ENCODE measurements at places on chromosomes 7 and 10.

GRCh38 chr7:15399441-15399840, 162.4 kb downstream of the AGMO start:
- DNase-seq = no peak

GRCh38 chr7:100400656-100401055, 27.4 kb downstream of the PILRA start:
- peak; percentile 10 for DNase-seq

- no peak for DNase-seq
Observed at GRCh38 chr10:70337201-70337651, 45.2 kb downstream of the LRRC20 start.

DNA sequence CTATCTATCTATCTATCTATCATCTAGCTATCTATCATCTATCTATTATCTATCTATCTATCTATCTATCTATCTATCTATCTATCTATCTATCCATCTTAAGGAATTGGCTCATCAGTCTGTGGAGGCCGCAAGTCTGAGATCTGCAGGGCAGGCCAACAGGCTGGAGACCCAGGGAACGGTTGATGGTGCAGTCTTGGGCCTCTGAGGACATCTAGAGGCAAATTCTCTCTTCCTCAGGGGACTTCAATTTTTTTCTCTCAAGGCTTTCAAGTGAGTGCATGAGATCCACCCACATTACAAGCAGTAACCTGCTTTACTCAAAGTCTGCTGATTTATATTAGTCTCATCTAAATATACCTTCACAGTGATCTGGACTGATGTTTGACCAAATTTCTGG, 197.0 kb downstream of the GLRX3 start:
- DNase-seq = no peak

Data from activated naive CD8-positive, alpha-beta T cell treated with anti-CD3 and anti-CD28 coated beads, Interleukin-2, amount 50 U/mL, for 24 hours (primary cell).